ENCODE measurements at places on chromosomes 13 and 19. TPM values are rescaled to one million over a fixed set of nuclear protein-coding genes. Genes with fewer than 3 reads are reported as not detected.

Gene HSPB6
- polyA plus RNA-seq: 188 TPM

Gene SPATA13
- polyA plus RNA-seq: 10.5 TPM

Gene MYH14
- not detected for polyA plus RNA-seq

DNA sequence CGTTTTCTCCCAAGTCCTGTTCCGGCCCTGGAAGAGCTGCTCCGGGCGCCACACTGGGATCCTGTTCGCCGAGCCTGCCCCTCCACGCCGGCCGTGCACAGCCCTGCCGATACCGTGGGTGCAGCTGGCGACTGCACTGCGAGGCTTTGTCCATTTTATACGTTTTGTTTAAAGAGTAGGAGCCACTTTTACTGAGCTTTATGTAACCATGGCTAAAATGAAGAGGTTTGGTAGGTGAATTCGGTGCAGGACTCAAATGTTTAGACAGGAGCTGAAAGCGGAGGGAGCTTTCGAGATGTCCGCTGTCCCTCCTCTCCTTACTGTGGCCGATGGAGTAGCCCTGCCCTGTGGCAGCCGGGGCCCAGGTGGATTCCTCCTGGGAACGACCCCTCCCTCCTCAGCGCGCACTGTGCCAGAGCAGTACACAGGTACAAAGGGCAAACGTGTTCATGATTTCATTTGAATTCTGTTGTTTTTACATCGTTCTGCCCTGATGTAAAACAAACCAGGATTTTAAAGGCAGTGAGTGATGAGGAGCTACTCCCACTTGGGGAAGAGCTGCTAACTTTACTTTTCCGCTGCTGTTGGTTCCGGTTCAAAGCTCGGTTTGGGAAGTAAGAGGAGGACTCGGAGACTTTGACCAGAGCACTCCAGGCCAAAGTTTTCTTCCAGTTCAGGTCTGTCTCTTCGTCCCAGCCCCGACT lies 1.7 kb downstream of the COL4A2 start:
- DNase-seq: no peak

GRCh38 chr13:35956074-35956473 lies 175.1 kb downstream of the DCLK1 start:
- DNase-seq: no peak

DNA sequence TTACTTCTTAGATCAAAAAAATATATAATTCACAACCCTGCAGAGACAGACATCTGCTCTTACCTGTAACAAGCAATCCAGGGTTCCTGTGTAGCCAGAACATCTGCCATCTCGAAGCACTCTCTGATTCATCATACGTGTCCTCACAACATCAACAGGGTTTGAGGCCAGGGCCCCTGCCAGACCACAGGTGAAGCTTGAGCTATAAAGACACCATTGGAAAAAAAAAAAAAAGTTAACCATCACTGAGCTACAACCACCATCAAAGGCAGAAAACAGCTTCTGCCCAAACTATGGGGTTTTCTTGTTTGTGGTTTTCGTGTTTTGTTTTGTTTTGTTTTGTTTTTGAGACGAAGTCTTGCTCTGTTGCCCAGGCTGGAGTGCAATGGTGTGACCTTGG lies 19.3 kb downstream of the SLC25A30 start:
- DNase-seq: no peak

DNA sequence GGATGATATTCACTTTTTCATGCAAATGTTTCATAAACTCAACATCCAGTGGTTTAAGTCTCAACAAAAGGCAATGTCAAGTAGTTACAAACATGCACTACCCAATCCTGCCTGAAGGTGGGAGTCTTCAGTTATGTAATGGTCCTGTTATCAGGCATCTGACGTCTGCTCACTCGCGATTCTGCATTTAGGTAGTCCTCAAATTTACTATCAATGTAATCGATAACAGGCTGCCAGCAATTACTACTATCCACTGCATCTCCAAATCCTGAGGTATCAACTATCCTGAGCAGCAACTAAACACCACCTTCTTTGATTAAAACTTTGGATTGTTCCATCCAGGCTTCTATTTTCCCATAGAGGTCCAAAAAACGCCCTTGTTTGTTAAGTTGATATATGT lies 51.2 kb downstream of the NLRP12 start:
- peak; percentile 47 for DNase-seq

DNA sequence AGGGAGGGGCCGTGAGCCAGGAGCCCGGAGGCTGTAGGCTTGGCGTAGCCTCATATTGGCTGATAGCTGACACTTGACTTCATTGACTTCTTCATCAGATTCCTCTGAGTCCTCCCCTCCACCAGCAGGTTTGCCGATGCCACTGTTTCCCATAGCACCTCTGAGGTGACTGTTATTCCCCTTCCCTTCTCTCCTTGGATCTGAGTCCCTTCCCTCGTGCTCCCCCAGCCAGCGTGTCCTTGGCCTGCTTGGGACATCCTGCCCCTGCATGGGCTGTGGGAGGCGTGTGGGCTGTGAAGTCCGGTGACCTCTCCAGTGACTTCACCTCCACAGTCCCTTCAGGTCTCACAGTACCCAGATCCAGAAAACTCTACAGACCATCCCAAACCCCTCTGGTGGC lies 8.8 kb downstream of the PPP1R37 start:
- no peak for DNase-seq

All from IMR-90 (cell line).